CMK (cell line): ENCODE measurements at places on chromosomes 7 and 10.

GRCh38 chr7:25840209-25840792 is 311.7 kb upstream of the NFE2L3 start:
- no peak for DNase-seq

DNA sequence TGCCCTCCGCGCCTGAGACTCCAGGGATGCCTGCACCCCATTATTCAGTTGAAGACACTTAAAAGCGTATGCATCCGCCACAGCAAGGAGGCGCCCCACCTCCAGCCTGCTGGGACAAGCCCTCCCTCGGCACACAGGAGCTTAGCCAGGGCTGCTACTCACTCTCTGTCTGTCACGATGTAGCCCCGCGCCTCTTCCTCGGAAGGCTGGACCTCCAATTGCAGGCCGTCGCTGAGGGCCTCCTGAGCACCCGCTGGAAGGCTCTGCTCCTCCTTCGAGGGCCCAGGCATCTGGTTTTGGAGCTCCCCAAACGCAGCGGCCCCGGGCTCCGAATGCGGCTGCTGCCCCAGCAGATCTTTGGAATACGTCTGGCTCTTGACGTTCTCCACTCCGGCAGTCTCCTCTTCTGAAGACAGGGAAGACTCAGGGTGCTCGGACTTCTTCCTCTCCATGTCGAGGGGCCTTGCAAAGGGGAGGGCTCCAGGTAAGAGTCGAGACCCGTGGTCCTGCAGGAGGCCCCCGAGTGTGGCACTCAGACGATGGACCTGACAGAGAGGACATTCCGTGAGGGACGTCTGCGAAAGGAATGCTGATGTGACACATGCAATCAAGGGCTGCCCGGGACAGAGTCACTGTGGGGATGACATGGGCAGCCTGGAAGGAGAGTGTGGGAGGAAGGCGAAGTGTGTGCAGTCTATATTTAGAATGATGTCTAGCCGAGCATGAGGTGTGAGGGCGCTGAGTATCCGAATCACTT is 453.9 kb downstream of the PTPRN2 start:
- no peak for DNase-seq

- no peak for DNase-seq
These were observed 27.3 kb upstream of the MACC1 start for GRCh38 chr7:20244334-20245120.

DNA sequence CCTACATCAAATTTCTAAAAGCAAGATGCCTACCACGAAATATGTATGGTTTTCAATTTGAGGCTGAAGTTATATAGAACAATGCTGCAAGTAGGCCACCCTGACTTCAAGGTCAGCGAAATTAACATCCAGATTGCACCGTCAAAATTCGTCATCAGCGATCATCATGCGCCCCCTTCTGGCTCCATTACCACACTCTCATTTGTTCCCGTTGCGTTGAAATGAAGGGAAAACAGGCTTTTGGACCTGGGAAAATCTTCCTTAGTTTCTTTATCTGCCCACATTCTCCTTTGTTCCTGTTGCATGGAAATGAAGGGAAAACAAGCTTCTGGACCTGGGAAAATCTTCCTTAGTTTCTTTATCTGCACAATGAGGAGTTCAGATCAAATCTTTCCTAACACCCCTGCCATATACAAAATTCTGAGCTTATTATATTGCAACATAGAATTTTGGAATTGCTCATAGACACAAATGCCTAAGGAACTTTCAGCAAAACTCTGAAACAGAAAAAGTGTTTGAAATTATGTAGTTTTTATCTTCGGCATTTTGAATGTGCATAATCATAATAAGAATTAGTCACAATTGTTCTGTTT is 98.2 kb upstream of the PRKCQ start:
- DNase-seq: peak; percentile 25
